Stimulated activated CD8-positive, alpha-beta memory T cell treated with anti-CD3 and anti-CD28 coated beads, Interleukin-2, amount 100 ng/mL, for 1 hour (primary cell): ENCODE measurements at places on chromosomes 13 and 19.

DNA sequence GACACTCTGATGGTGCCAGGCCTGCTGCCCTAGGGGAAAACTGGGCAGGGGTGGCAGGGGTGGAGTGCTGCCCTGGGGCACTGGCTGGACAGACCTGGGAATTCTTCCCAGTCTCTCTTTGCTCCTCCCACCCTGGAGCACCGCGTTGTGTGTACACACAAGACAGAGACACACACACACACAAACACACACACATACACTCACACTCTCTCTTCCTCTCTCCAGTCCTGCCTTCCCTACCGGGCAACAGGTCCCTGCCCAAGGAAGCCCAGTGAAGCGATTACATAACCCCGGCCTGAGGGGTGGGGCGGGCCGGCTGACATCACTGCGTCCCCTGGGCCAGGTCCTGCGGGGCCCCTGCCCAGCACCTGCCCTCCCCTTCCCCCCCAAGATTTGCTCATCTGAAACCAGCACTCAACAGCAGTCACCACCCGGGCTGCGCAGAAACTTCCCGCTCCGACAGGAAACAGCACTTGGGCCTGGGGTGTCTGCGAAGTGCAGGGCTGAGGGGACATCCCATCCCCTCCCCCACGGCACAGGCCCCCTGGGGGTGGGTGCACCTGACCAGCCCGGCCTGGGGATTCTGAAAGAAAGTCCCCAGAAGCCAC, 1.2 kb downstream of the MKNK2 start:
- no peak for DNase-seq

DNA sequence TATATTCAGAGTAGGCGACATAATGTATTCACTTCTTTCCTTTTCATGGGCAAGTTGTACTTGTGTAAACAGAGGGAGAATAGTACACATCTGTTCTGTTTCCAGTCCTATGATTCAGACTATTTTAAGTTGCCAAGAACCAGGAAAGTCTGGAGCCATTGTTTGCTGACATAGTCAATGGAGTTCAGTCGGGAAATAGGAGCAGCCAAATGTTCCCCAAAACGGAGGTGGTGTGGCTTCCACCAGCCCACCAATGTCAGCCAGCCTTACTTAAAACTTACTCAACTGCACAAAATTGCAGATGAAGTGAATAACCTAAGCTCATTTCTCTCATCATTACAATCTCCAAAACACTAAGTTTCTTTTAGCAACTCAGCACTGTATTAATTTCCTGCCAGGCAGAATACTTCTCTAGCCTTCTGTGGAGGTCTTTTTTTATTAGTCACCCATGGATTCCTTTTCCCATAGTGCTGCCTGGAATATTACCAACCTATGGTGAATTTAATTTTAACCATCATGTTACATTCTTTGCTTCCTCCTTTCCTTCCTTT, 22.3 kb upstream of the CSNK1A1L start:
- no peak for DNase-seq

DNA sequence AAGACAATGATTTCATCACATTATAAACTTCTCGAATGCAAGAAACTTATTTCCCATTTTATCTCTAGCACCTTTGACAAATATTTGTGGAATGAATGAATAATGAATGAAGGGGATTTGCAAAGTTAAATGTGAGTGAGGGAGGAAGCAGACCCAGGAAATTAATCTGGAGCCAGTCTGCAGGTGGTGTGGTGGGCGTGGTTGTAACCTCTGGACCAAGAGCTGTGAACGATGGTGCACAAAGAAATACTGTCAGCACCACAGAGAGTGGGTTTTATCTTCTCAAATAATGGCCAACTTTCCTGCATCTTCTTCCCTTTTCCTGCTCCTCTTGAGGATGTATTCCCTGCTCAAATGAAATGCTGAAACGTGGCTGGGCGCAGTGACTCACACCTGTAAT, 11.0 kb upstream of the ZNF792 start:
- no peak for DNase-seq

DNA sequence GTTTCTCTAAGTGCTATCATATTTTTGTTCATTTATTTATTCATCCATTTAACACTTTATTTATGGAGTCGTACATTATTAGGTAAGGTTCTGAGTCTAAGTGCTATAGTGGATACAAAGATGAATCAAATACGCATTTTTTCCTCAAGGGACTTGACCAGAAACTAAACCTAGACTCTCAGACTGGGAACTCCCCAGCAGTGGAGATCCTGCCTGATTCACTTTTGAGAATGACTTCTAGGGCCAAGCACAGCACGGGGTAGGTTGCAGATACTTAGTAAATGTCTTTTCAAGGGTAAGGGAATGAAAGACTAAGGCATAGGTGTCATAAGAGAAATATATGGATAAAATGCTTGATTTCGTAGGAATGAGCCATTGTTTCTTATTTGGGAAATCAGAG, 7.2 kb downstream of the DNAJC15 start:
- DNase-seq: no peak

GRCh38 chr19:8609279-8610040, 1.1 kb downstream of the ADAMTS10 start:
- DNase-seq: no peak

- DNase-seq: no peak
Measured at GRCh38 chr19:1567116-1567847, 843 bp downstream of the MEX3D start.

DNA sequence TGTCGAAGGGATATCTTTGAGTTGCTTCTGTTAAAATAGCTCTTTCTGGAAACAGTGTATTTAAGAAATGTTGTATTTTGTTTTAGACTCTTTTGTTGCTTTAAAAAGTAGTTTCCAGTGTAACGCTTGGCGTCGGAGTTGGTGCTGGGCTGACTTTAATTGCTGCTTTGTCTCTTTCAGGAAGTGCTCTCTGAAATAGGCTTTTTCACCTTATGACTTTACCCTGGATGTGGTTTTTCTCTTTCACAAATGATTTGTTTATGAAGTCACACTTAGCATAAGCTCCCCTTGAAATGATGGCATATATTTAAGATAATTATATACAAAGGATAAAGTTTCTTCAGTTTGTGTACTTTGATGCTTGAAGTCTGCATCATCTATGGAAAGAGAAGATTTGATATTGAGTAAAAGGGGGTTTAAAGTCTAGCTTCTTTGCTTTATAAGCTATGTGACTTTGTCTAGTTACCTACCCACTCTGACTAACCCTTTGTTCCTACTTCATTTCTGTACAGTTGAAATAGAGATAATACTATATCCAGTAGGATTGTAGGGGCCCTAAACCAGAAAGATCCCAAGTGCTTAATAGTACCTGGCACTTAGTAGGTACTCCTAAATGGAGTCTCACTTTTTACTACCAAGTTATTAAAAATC, at the start of gene GPR18:
TSS of gene GPR18 (minus strand) at position 170 of the 651 bp plus-strand sequence. CDS start 2,507 bp downstream, outside the sequence.
- no peak for DNase-seq

DNA sequence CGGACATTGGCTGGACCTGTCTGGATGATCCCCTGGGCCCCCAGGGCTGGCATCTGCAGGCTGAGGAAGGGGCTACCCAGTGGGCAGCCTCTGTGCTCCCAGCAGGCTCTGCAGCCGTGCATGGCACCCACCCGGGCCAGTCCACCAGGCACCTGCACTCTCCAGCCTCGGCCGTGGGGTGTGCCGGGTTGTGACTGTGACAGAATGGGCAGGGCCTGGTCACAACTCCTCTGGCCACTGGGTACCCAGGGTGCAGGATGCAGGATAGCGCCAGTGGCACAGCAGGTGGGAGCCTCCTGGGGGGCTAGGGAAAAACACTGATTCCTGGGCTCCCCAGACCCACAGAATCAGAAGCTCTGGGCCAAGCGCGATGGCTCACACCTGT, 10.0 kb downstream of the PEX11G start:
- no peak for DNase-seq

DNA sequence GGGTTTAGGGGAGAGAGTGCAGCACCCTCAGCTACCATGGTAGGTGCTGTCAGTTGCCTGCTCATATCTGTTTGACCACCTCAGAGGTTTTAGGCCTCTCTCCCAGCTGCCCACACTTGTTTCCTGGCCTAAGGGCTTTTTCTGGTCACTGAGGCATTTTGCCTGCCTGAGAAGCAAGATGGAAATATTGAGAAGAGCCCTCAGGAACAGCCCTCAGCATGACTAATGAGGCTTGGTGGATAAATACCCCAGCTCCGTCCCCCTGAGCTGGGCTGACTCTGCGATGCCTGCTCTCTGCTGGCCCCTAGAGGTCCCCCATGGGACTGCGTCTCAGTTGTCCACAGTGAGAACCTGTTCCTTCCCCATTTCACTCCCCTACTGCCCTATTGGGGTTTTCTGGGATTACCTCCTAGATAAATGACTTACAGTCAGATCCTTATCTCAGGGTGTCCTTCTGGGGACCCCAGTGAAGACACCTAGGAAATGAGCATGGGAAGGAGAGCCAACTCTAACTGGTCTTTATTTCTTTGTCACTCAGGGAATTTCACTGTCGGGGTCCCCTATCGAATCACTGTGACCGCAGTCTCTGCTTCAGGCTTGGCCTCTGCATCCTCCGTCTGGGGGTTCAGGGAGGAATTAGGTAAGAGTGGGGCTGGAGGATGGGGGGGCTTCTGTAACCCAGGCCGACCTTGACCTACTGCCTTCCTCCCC, 13.3 kb downstream of the PALM3 start:
- peak; percentile 62 for DNase-seq

- DNase-seq: peak; percentile 34
Measured at GRCh38 chr19:38229585-38230073, 5.6 kb upstream of the DPF1 start.

DNA sequence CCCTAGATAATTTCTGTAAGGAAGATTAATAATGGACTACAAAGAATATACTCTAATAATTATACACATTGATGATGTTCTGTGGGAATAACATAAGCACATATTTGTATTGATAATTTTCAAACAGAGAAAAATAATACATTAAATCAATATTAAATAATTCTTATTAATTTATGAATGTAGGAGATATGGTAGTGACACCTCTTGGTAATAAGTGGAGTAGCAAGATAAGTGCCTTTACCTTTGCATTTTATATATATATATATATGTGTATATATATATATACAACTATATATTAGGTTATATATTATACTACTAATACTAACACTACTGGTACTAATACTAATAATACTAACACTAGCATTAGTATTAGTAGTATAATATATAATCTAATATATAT, 905.8 kb downstream of the SLITRK1 start:
- DNase-seq: no peak

DNA sequence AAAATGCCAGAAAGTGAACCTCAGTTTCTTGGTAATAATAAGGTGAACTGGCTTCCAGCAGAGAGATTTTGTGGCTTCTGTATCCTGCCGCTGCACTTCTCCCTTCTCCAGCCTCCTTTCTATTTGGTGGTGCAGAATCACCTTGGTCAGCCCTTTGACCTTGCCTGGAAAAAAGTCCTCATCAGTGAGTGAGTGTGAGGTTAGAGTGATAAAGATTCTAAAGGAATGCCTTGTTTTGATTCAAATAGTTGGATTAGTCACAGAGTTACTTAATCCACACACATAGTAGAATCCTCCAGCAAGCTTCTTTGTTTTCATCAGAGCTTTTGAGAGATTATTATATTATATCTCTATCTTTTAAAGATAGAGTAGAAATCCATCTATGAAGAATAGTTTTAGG, 140.9 kb downstream of the KCNRG start:
- no peak for DNase-seq

DNA sequence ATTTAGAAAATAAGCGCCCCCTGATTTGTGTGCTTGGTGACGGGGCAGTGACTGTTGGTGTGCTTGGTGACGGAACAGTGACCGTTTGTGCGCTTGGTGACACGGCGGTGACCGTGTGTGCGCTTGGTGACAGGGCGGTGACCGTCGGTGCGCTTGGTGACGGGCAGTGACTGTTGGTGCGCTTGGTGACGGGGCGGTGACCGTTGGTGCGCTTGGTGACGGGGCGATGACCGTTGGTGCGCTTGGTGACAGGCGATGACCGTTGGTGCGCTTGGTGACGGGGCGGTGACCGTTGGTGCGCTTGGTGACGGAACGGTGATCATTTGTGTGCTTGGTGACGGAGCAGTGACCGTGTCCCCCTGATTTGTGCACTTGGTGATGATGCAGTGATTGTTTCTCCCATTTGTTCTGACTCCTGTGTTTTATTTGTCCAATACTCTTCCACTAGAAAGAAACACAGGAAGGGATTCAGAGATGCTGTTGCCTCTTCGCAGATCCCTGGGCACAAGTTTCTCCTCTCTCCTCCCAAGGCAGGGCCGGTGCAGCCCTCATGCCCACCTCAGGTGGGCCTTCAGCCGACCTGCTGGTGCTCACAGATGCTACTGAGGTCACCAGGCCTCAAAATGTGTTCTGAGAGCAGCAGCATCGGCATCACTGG, 128.3 kb downstream of the ATP11A start:
- DNase-seq: no peak

DNA sequence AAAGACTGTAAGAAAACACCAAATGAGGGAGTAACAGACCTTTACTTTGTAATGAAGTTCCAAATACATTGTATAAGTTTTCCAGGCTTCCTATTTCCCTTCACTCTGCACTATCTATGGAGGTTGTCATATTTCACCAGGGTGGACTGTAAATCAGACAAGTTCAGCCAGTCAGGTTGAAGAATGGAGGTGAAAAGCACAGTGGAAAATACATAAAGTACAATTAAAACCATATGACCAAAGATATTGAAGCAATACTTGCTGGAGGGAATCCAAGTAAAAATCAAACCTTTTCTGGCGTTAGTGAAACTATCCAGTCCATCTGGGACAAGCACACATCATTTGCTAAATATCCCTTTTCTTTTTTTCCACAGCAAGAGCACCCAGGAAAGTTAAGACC, 3.2 kb downstream of the LHFPL6 start:
- DNase-seq: no peak

DNA sequence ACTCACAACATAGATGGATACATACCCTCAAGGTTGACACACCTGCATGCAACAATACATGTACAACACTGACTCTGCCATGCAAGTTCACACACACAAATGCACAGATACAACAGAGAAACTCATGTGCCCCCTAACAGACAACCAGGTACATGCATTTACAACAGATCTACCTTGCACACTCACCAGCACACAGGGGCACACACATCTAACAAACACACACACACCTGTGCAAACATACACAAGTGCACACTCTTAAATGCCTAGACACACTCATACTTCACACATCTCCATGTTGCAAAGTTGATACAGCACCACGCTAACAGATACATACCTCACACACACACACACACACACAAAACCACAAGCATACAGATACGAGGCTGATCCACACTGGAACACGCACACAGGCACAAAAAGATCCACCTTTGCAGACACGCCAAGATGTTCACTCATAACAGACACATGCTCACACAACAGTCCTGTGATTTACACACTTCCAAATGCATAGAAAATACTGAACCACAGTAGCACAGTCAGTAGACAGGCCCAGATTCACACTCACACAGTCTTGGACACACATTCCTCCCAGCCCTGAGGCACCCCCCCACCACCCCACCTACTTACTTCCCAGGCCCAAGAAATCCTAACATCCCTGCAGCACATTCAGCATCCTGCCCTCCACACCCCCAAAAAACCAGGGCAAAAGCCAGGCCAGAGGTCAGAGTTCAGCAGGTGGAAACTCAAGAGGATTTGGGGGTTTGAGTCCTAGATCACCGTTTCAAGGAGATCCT, 1.4 kb downstream of the LRFN1 start:
- no peak for DNase-seq

DNA sequence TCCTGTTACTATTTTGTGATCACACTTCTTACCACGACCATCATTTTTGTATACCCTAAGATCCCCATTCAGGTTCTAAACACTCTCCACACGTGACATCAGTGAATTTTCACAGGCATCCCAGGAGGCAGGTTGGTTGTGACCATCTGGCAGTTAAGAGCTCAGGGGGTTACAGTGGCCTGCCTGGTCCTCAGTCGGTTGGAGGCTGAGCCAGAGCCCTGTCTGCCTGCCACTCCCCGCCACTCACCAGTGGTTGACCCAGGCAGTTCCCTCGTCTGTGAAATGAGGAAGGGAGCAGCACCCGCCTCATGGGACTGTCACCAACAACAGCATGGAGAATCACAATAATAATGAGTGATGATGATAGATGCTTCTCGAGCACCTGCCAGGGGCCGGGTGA, 36.4 kb upstream of the EHD2 start:
- no peak for DNase-seq
